Stimulated activated CD4-positive, alpha-beta T cell treated with anti-CD3 and anti-CD28 coated beads, Interleukin-1b, Interleukin-23, amount 100 ng/mL, for 1 hour (primary cell): ENCODE measurements at places on chromosomes 13 and 19.

- DNase-seq: no peak
These were observed 12.3 kb downstream of the ZNF585A start for GRCh38 chr19:37160153-37160552.

DNA sequence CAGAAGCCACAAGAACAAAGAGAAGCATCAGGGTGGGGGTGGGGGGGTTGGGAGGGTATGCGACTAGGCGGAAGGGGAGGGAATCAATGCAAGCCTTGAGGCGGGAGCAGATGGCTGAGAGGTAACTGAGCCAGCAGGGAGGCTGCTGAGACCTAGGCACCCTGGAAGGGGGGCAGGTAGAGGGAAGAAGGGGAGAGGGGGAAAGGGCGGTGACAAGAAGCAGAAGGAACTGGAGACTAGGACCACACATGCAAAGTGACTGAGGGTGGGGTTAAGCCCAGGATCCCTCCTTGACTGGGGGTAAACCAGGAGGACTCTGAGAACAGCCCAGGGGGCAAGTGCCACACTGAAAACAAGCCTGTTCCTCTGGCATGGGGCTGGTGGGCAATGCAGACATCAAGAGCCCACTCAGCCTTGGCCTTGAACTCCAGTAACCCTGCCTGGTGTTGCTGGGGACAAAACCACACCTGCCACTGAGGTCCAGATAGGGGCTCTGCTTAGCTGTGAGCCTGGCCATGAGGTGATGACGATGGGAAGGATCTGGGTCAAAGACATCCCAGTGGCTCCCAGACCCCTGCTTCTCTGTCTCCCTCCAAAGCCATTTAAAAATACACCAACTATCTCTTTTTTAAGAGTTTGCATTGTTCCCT lies 20.3 kb downstream of the OPA3 start:
- no peak for DNase-seq

DNA sequence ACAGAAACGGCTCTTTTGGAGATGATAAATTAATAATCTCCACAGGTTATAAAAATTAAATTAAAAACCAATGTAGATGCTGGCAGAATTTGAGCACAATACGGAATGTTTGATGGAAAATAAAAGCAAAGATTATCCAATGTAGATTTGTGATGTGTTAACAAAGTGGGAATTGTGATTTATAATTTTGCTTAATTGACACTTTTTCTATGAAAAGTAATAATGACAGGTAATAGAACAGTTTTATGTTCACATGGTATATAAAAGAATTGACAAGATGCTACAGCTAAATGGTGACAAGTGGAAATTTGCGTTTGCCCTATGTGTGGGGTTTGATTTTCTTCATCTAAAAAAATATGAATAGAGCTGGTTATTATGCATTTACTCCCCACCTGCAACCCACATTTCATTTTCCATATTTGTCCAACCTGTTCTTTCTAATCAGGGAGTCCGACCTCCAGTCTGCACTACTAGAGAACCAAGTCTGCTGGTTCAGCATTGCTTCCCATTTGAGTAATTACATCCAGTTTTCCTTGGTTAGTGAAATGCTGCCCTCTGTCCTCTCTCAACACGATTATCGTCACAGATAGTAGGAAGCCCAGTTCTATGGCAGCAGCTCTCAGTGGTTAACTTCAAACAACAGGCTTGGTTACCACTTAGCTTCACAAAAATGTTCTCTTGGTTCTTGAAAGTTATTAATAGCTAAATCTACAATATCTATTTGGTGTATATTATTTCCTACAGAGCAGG lies 61.4 kb upstream of the SLITRK1 start:
- no peak for DNase-seq

GRCh38 chr19:16379521-16380313 lies 55.1 kb downstream of the KLF2 start:
- no peak for DNase-seq

DNA sequence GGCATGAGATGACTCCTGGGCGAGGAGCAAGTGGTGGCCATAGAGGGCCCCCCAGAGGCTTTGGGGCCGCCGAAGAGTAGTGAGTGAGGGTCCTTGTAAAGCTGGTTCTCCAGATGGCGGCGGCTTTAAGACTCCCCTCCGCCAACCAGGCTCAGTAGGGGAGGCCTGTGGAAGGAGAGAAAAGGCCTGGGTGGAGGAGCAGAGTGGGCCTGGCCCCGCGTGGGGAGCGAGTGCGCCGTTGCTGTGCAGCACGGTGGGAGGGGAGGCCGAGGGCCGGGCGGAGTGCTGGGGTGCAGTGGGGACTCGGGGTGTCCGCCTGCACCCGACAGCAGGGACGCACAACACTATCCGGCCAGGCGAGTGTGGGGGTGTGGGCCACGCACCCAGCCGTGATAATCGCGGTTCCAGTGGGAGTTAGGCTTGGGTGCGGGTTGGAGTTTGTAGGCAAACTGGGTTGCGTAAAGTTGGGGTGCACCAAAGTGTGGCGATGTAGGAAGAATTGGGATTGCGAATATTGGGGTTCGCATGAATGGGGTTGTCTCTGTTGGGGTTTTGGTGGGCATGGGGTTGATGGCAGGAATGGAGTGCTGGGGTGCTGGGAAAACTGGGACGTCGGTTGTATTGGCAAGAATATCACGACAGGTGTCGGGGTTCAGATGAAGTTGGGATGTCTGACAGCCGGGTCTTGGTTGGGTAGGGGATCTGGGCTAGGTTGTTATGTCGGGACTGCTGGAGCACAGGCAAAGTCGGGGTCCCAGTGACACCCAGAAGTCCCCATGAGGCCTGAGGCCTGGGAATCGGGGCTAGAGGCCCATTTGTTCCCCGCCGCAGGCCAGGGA lies 687 bp upstream of the CIRBP start:
- DNase-seq: no peak

DNA sequence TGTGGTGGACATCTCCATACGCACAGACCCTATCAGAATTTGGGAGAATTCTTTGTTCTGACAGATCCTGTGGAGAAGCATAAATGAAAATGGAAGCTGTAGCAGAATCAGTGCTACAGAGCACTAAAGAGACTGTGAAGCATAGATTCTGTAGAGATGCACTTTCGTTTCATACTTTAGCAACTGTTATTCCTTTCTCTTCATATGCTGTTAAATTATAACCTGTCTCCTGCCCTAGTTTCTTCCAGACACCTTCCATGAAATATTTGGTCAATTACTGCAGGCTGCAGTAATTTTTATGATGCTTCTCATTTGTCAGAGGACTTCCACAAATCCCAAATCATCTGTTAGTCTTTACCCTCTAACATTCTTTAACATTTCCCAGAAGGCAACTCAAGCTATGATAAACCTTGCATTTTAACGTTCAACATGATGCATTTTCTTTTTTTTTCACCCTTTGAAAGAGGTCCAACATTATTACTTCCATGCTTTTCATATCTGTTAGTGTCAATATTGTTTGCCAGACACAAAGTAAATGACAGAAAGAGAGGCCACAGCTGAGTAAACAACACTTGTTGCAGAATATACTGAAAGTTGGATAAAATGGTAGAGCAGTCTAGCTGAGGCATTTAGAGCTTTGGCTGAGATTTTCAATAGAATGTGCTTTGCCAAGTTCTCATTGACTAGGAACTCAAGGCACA lies 412.7 kb downstream of the LMO7 start:
- no peak for DNase-seq

- no peak for DNase-seq
These were observed 450.5 kb downstream of the KLF12 start for GRCh38 chr13:73683746-73684145.

DNA sequence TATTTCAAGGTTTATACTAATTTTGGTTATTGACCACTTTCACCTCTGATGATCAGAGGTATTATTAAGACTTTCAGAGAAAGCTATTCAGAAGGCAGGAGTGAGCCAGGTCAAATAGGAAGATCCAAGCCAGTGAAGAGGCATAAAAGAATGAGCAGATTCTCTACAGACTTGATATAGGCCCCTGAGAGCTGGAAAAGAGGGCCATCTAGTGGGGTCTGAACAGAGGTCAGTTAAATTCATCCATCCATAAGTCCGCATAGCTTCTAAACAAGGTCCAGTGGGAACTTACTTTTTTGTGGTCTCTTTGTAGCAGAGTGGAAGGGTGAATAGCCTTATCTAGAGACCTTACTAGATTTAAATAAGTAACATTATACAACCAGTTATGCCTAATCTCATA lies 126.6 kb upstream of the UFM1 start:
- DNase-seq: no peak

DNA sequence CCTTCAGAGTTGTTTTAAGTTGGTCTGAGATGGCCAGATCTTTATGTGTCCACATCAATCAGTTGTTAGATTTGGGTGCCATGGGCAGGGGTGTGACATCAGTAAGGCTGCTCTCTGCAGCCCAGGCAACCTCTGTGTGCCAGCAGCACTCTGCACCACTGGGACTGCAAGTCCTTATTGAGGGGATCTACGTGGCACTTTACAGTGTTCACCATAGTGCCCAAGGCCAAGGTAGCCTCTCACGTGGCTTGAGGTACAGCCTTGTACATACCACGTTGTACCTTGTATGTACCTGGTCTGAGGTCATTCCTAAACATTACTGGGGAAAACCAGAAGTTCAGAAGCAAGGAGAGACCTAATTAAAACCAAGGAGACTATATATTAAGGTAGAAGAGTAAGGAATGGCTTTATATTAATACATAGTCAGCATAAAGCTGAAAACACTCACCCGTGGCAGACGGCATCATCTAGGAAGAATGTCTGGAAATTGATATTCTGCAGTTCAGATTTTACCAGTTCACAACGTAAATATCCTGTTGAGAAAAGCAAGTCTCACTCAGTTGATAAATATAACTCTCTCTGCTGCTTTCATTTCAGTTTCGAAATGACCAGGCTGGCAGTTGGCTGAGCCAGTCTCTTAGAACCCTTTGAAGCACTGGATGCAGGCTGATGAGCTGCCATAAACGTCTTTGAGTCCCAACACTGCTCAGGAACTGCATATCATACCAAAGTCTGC lies 128.8 kb downstream of the ZDHHC20 start:
- no peak for DNase-seq

DNA sequence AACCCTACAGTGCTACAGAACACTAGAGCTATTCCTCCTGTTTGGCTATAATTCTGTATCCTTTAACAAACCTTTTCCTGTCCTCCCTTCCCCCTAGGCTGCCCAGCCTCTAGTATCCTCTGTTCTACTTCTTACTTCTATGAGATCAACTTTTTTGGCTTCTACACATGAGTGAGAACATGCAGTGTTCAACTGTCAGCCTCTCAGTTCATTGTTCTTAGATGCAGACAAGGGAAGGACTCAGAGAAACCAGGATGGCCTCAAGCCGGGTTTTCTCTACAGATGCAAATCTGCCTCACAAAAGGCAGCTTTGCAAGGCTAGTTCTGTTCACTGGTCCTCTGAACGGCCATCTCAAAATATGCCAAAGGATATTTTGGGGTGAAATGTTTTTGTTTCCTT lies 18.4 kb downstream of the AMER2 start:
- DNase-seq: no peak

DNA sequence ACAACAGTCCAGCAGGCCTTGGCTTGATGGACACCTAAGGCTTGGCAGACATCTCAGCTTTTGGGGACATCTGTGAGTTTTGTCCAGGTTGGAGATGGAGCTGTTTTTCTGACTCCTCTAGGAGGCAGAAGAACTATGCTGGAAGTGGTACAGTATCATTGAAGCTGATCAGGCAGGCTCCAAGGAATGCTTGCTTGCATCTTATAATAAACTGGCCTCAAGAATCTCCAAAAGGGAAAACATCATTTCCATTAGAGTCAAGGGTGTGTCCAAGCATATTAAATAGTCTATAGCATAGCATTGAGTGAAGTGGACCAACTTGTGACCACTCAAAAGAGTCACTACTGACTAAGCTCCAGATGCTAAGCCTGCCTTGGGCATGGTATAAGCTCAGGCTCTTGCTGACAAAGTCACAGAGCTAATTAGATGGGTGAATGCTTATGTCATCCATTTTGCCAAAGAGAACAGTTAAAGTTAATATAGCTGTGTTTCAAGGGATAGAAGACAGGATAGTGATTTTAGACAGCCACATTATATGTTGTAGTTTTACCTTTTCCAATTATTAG lies 216.0 kb downstream of the DNAJC15 start:
- DNase-seq: no peak

- DNase-seq: no peak
These were observed 3.6 kb upstream of the NDUFB7 start for GRCh38 chr19:14575428-14575980.

- DNase-seq: no peak
These were observed 42.6 kb downstream of the KL start for GRCh38 chr13:33058776-33059327.

DNA sequence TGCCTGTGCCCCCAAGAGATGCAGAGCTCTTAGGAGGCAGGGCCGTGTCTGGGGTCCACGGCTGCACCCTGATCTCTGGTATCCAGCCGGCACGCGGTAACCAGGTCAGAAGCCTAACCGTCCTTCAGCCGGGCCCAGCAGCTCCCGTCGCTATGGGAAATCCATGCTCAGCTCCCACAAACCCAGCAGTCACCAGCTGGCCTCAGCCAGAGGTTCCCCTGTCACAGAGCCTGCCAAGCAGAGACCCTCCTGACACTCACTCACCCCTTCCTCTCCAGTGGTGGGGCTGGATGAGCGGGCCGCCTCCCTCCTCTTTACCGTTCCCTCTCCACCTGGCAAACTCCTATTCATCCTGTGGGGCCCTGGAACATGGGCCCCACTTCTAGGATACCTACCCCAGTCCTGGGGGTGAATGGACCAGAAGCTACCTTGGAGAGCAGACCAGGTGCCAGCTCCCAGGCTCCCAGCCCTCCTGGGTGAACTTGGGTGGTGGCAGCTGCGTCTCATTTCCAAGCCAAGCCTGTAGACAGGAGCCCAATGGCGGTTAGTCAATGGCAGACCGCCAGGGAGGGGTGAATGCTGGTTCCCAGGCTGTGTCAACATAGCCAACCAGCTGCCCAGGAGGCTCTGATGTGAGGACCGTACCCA lies 21.4 kb upstream of the TCF3 start:
- no peak for DNase-seq

DNA sequence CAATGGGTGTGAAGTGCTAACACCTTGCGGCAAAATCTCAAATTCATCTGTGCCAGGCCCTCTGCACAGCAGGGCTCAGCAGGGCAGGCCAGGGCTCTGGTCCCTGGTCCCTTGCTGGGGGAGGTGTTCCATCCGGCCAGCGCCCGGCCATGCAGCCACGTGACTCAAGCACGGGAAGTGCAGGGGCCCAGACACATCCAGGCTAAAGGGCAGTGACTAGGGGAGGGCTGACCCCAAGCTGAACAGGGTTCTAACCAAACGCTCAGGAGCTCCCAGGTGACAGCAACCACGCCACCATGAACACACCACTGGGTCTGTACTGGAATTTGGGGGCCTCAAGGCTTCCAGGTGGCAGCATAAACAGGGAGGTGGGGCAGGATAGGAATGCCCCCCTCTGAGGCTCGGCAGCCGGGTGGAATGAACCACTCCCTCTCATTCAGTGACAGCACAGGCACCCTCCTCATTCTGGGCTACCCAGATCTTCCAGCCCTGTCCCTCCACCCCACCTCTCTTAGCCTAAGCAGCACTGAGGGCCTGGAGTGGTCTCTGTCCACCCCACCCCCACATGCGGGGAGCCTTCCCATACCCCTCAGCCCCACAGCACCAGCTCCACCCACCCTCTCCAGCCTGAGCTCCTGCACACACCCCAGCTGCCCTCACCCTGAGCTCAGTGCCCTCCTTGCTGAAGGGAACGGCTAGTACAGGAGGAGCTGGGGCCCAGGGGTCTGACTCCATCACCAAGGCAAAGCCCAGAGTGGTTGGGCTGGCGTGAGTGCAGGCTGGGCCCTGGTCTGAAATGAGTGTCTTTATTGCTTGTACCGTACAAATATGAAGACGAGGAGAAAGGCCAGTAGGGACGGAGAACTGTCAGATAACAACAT lies 5.3 kb upstream of the CCNP start:
- DNase-seq: no peak
